Renal cortex interstitium (tissue), 15 donors: ENCODE measurements at places on chromosomes 4 and X.

DNA sequence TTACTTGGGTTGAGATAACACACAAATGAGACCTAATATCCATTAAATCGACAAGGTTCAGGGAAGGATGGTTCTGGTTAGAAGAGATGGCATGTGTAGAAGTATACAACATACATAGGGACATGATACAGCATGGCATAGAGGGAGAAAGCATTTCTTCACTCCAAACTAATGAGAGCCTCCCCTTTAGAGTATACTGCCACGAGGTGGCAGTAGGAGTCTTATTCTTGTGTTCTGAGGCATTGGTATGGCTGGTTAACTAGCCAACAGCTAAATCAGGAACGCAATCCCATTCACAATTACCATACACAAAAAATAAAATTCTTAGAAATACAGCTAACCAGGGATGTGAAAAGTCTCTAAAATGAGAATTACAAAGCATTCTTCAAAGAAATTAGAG lies 29.1 kb upstream of the TRO start:
- DNase-seq = no peak

DNA sequence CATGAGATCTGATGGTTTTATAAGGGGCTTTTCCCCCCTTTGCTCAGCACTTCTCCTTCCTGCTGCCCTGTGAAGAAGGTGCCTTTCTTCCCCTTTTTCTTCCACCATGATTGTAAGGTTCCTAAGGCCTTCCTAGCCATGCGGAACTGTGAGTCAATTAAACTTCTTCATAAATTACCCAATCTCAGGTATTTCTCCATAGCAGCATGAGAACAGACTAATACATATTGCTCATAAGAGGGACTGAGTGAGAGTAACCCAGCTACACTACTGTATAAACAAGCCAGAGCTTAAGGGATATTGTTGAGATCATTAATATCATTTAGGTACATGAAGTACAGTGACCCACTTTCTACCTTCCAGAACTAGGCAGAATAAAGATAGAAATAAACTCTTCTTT lies 102.9 kb downstream of the TEX13A start:
- DNase-seq = no peak

DNA sequence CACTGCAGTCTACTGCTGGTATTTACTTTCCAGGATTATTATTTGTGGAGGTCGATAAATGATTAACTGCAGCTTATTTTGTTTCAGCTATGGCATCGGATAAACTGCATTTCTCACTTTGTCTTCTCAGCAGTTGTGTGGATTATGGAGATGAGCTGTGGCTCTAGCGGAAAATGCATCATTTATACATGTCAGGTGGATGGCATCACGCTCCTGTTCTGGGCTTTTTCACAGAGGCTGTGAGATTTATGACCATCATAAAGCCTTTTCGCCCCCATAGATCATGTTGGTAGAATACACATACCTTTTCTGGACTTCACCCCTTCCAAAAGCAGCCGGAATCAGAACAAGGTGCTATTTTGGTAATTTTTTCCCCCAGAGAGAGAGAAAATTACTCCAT lies 118.8 kb upstream of the MAGEB18 start:
- DNase-seq = no peak

DNA sequence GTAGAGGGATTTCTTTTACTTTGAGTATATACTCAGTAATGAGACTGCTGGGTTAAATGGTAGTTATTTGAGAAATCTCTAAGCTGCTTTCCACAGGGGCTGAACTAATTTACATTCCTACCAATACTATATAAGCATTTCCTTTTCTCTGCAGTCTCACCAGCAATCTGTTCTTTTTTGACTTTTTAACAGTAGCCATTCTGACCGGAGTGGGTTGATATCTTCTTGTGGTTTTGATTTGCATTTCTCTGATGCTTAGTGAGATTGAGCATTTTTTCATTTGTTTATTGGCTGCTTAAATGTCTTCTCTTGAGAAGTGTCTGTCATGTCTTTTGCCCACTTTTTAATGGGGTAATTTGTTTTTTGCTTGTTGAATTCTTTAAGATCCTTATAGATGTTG lies 43.3 kb downstream of the SPCS3 start:
- DNase-seq = no peak

- peak; percentile 63 for DNase-seq
These were observed at the start of gene RBMX2 for GRCh38 chrX:130401415-130402207. RBMX2 (plus strand) TSS chrX:130401987; CDS start chrX:130402033, 46 bp downstream.
